Body of pancreas (tissue), 4 donors: ENCODE measurements at places on chromosomes 3 and 15.

GRCh38 chr3:134387293-134387692, 13.0 kb upstream of the AMOTL2 start:
- DNase-seq = no peak

DNA sequence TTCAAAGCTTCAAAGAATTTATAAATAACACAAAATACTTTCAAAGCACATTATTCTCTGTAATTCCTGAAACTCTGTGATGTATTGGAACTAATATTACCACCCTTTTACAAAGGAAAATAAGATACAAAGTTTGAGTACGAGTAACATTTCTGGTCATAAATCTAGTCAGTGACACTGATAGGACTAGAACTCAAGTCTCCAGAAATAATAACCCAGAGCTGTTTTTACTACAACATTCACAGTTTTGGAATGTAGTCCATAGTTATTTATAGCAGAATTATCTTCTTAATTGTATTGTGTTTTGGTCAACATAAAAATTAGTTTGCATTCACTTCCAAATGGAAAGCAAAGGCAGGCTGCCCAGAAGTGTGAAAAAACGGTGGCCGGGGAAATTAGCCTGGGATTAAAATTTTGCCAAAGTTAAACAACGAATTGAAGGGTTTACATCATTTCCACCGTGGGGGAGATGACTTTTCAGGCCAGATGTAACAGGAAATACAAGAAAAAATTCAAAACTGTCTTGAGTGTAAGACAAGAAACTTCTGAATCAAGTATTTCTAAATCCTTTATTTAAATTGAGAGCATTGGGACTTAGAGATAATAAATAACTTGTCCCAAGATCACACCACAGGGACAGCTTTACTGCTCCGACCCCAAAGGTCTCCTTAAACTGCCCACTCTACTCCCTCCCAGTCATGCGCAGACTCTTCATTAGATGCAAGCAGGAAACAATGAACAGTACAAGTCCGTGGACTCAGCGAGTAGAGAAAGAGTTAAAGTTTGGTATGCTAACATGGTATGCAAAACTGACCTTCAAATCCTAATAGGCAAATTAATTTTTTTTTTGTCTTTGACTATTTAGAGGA, 74.3 kb upstream of the VGLL4 start:
- peak; percentile 12 for DNase-seq

DNA sequence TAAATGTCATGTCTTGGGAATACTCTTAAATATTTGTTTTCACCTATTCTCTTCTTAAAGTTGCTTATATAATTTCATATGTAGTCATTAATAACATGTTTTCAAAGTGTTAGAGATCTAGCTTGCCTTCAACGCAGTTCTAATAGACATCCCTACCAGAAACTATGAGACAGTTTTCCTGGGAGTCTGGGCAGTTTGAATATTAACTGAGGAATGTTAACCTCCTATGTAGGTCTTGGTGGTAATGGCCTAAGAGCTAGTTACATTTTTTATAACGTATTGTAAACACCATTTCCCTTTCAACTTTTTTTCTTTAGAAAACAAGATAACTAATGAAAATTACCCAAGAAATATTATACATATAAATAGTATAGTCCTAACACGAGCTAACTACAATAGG, 328.2 kb downstream of the TIGIT start:
- no peak for DNase-seq

- DNase-seq = no peak
Observed at GRCh38 chr15:53576841-53577240, 182.6 kb downstream of the WDR72 start.

DNA sequence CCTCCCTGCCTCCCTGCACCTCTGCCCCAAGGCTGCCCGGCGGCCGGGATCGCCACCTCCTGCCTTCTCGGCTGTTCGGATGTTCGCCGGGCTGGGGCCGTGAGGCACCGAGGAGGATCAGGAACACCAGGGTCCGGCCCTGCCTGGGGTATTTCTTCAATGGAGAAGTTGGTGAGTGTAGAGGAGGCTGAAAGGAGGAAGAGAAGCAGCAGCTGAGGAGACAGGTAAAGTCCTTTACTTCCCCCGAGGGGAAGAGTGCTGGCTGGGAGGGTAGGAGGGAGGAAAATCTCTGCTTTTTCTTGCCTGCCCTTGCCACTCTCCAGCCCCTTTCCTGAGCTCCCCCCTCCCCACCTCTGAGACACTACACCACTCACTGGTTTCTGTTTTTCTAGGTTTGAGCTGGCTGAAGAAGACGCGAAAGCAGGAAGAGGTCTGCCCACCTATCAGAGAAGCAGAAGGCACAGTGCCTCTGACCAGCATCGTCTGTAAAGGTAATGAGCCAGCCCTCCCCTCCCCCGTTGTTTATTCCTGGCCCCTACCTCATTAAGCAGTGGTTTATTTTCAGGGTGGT, 519 bp downstream of the ASB7 start:
- no peak for DNase-seq

DNA sequence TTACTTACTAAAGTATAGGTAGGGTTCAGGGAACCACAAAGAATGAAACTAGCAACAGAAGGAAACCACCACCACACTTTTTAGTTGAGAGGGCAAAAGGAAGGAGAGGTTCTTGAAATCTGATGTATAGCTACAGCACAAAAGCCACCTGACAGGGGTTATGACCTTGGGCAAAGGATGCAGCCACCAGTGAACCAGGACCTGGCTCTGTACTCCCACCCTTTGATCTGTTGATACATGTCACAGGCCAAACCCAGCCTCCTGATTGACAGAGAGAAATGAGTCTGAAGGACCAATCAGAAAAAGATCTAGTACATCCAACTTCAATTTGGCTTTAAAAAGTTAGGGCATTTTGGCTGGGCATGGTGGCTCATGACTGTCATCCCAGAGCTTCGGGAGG, 20.0 kb upstream of the BLM start:
- DNase-seq = no peak

DNA sequence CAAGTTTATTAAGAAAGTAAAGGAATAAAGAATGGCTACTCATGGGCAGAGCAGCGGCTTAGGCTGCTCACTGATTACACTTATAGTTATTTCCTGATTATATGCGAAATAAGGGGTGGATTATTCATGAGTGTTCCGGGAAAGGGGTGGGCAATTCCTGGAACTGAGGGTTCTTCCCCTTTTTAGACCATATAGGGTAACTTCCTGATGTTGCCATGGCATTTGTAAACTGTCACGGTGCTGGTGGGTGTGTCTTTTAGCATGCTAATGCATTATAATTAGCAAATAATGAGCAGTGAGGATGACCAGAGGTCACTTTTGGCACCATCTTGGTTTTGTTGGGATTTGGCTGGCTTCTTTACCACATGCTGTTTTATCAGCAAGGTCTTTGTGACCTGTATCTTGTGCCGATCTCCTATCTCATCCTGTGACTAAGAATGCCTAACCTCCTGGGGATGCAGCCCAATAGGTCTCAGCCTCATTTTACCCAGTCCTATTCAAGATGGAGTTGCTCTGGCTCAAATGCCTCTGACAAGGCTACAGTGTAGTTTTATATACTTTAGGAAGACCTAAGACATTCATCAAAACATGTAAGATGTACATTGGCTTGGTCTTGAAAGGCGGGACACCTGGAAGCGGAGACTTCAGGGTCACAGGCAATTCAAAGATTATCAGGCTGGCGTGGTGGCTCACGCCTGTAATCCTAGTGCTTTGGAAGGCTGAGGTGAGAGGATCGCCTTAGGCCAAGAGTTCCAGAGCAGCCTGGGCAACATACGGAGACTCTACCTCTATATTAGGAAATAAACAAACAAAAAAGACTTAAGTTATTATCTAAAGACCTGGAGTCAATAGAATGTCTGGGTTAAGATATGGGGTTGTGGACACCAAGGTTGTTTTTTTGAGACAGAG, 3.2 kb upstream of the BLOC1S6 start:
- DNase-seq = no peak

- DNase-seq = no peak
Observed at GRCh38 chr15:78069052-78069414, 8.5 kb downstream of the TBC1D2B start.

DNA sequence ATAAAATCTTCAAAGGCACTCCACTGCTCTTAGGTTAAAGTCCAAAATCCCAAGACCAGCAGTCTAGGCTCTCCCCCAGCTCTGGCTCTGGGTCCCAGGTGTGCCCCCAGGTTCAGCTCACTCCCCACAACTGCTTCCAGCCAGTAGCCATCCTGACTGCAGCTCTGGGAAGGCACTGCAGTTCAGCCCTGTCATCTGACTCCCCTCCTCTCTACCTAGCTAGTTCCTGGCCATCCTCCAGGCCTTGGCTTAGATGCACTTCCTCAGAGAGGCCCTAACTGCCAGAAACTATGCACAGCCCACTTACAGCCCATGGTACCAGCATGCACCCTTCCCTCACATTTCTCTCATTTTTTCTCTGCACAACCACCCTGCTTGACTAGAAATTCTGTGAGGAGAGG, 25.5 kb downstream of the TBC1D2B start:
- DNase-seq = peak; percentile 73

- no peak for DNase-seq
Observed at GRCh38 chr15:62020576-62021160, 39.6 kb downstream of the VPS13C start.

DNA sequence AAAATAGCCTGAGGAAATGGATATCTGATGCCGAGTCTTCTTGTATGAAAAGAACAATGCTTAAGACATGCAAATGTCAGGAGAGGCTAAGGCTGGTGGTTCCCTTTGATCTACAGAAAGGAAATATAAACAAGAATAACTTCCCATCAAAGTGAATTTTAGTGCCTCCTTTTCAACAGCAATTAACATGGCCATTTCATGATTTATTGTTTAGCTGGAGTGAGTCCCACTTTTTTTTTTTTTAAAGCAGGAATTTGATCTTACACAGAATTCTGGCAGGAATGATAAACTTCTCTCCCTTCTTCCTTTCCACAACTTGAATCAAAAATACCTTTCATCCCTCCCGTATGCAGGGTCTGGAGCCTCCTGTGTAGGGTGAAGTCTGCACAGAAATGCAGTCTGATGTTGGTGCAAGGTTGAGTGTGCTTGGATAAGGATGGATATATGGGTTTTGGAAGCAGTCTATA, 287.0 kb downstream of the MEX3B start:
- no peak for DNase-seq

DNA sequence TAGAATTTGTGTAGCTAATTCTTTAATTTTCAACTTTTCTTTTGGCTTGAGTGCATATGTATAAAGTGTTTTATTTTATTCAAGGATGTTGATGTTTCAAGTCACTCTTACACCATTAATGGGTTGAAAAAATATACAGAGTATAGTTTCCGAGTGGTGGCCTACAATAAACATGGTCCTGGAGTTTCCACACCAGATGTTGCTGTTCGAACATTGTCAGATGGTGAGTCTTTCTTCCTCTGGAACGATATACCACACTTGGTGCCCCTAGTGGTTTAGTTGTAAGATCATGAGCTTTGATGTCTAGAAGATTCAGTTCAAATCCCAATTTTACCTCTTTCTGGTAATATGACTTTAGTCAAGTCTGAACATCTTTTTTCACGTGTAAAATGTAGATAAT, 119.3 kb downstream of the HCN4 start:
- no peak for DNase-seq

DNA sequence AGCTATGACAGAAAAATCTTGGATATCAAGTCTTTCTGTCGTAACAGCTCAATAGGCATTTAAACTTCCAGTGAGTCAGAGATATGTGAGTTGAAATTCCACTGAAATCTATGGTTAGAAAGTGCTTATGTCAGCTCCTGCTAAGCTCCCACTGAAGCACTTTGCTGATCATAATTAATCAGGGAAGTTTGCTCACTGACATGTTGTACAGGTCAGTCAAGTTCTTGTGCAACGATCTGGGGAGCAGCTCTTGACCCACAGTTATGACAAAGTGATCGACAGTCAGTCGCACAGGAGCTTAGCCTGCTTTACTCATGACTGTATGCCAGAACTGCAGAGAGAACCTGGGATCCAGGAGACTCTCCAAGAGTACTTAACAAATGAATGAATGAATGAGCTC, 453.5 kb downstream of the SOX2 start:
- DNase-seq = no peak

DNA sequence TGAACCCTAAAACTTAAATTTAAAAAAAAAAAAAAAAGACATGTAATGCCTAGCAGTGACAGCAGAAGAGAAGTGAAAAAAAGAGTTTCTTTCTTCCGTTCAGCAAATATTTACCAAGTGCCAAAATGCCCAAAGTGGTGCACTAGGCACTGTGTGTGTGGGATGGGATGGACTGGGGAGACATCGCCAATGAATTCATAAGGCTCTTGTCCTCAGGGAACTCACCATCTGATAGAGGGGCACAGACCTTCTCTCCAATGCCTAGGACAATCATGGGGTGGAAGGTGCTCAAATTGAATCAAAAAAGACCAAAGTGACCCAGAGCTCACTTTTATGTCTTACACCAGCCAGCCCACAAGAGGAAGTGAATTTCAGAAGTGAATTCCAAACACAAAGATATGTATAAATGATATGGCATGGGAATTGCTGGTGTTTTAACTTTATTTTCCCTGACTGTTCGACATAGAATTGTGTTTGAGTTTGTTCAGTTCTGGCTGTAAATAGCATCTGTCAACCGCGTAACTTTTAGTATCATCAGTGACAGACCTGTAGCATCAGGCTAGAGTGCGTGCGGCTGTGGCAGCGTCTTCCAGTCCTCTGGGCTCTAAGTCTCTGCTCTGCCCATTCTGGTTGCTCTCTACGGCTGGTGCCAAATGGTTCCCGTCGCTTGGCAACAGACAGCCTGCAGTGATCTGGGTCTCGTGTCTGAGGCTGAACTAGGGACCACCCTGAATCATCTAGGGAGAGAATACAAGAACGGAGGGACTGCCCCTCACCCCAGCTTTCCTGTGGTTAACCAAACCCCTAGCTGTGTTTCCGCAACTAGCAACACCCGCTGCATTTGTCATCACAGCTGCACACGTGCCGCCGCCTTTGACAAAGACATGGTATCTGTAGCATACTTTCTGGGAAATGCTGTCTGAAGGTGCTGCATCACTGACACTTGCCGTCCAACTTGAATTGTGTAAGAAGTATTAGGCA, 154.0 kb upstream of the THBS1 start:
- DNase-seq = peak; percentile 75

- DNase-seq = no peak
Observed at GRCh38 chr3:73409138-73409763, 215.5 kb downstream of the PDZRN3 start.

- DNase-seq = no peak
Observed at GRCh38 chr3:153881201-153881600, 240.0 kb upstream of the ARHGEF26 start.

GRCh38 chr3:171295484-171296373, 164.5 kb downstream of the TNIK start:
- DNase-seq = no peak

DNA sequence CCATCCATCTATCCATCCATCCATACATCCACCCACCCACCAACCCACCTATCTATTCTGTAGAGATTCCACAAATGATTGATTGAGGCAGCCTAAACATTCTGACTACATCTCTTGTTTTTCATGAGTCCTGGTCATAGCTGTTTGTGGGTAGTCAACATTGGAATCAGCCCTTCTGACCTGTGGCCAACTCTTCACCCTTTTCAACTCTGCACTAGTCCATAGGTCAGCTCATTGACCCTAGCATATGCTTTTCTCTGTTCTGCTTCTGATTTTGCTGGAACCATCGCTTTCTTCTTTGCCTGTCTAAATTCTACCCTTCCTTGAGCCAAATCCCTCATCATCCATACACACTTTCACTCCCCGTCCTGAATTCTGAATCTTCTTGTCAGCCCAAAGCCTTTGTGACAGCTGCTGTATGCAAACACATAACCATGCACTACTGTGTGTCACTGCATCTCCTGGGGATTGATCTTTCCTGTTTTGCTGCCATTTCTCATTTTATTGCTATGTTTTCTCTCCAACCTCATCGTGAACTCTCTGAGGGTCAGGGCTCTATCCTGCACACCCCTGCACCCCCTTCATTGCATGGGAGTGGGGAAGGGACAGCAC, 16.8 kb upstream of the KCTD6 start:
- no peak for DNase-seq

- peak; percentile 59 for DNase-seq
Observed at GRCh38 chr15:62067448-62068044, 769 bp downstream of the C2CD4A start.
